Activated CD4-positive, alpha-beta T cell treated with anti-CD3 and anti-CD28 coated beads for 1 hour (primary cell): ENCODE measurements at places on chromosomes 2 and 18.

DNA sequence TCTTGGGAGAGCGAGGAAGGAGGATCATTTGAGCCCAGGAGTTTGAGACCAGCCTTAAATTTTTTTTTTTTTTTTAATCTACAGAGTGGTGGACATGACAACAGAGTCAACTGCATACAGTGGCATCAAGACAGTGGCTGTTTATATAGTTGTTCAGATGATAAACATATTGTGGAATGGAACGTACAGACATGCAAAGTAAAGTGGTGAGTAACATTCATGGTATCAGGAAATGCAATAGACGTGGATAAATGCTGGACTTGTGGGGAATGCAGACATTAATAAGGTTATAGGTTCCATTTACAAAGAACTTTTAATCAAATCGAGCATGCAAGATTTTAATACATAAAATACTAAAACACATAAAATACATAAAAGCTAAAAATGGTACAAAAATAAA, 11.9 kb downstream of the WDR43 start:
- DNase-seq, result no peak

- DNase-seq, result no peak
Observed at GRCh38 chr2:121061633-121062032, 223.4 kb downstream of the TFCP2L1 start.

DNA sequence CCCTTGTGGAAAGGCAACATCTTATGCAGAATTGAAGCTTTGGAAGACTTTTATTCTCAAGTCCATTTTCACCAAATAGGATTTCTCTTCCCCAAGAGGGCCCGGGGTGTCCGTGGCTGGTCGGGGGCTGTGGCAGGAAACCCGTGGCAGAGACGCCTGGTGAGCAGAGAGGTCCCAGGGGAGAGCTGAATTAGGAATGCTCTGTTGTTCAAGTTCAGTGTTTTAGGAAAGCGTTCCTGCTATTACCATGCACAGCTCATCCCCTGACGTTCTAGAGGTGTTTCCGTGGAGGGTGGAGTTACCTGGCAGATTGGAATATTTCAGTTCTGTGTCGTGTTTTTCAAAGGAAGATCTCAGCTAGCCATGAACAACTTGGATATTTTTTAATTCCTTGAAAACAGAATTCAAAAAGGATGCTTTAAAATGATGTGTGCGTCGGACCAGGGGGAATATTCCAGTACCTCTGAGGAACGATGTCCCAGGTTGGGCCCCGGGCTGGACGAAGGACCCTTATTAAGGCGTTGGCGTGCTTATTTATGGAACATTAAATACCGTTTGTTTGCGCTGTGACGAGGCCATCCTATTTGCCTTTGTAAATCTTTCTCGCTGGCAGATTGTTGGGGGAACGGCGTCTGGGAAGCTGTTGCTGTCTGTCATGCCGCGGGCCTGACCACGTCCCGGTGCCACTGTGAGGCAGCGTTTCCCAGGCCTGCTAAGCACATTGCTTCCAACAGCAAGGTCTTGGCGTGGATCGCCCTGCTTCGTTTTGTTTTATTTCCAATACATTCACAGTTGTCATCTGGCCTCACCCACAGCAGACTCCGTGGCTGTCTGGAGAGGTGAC, 8.2 kb downstream of the NFATC1 start:
- no peak for DNase-seq

DNA sequence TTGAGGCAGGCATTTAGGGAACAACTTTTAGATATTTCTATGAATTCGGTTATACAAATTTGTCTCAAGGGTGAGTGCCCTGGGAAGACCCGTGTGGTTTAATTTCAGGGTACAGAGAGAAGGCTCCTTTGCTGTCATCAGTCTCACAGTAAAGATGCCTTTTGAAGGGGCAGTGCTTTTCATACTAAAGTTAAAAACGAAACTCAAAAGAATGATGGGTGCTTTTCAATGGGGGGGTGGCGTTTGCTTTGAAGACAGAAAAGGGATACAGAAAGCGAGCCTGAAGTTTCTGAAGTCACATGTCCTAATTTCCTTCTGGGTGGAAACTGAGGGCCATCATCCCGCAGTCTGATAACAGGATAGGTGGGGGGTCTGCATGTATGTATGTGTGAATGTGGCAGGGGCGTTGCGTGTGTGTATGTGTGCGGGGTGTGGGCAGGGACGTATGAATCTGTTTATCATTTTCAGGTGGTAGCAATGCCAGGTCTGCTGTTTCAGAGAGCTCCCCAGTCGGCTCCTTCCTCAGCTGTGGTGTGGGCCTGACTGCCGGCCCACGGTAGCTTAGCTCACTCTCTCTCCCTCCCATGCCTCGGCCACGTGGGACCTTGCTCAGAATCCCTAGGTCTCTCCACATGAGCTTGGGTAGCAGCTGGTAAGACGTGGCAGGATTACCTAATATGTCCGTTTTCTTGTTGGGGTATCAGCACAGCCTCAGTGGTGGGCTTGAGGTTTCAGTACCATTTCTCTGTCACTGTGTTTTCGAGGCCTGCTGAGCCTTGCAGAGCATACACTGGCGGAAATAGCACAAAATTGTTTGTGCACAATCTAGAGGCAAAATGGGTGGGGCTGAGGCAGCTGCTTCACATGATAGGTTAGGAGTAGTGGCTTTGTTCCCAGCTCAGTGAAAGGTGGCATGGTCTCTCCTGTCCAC, 32.7 kb downstream of the ARHGAP25 start:
- DNase-seq, result no peak

DNA sequence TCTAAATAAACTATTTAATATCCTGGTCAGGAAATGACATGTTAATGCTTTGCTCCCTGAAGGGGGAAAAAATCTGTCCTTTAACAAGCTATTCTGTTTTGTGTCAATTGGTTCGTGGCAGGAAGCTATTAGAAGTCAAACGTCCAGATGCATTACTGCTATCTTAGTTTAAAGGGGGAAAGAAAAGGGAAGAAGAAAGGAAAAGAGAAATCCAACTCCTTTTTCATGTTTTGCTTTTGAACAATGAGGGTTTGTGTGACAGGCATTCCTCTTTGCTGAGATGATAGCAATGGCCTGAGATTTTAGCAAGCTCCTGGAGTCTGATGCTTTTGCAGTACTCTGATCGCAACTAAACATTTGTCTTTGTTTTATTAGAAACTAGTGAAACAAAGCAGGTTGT, 24.6 kb downstream of the TRIB2 start:
- no peak for DNase-seq

DNA sequence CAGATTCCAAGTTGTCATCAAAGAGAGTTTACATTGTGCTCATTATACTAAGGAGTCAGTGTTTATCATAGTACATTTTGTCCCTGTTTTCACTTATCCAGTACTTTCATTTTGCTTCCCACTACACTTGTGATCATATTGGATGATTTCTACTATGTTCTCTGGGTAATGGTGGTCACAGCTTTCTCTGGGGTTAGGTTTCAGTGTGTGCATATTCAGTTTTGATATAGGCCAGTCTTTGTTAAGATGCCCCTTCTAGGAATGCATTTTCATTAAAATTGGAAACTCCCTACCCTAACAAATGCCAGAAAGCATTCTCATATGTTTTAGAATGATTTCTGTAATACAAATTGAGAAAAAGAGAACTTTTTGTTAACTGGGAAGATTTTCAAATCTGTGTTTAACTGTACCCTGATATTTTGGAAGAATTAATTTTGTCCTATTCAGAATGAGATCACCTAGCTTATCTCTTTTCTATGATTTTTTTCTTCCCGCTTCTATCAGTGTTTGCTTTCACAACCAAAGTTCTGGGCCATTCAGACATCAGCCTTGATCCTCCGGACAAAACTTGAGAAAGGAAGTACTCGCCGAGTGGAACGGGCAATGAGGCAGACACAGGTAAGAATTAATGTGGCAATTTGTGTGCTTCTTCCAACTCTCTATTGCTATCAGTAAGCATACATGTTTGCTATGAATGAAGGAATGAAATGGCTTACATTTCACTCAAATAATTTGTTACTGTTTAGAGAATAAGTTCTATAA, 74.6 kb downstream of the TTC27 start:
- no peak for DNase-seq

GRCh38 chr2:10541775-10542432, 93.8 kb upstream of the ODC1 start:
- DNase-seq, result no peak

DNA sequence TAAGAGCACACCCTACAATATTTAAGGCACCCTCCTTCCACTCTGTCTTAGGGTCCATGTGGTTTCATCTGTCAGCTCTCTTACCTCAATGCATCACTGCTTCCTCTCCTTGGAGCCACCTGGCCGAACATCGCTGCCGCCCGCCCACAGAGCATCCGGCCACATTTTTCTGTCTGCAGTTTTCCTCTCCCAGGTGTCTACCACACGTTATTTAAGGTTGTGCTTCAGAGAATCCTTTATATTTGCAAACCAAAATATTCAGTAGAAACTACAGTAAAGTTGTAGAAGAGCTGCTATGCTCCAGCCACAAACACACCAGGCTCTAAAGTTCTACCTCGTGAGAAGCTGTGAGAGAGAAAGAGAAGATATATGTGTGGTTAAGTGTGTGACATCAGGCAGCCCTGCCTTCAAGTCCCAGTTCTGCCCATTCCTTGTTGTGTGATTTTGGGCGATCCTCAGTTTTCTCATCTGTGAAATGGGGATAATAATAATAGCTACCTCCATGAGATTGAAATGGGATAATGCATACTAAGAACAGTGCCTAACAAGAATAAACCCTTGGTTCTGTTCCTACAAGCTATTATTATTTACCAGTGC, 4.9 kb upstream of the STK17B start:
- peak; percentile 75 for DNase-seq

- DNase-seq, result no peak
Observed at GRCh38 chr2:36371928-36372391, 16.4 kb downstream of the CRIM1 start.

- DNase-seq, result no peak
Observed at GRCh38 chr2:104745846-104746245, 108.1 kb upstream of the POU3F3 start.

DNA sequence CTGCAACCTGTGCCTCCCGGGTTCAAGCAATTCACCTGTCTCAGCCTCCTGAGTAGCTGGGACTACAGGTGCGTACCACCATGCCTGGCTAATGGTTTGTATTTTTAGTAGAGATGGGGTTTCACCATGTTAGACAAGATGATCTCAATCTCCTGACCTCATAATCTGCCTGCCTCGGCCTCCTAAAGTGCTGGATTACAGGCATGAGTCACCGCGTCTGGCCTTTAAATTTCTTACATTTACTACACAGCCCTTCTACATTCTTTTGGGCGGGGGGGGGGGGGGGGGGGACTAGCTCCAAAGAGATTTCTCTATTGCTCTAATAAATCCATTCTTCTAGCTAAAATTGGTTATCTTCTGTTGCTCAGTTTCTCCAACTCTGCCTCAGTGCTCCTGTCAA, 964.9 kb upstream of the ACVR2A start:
- no peak for DNase-seq

DNA sequence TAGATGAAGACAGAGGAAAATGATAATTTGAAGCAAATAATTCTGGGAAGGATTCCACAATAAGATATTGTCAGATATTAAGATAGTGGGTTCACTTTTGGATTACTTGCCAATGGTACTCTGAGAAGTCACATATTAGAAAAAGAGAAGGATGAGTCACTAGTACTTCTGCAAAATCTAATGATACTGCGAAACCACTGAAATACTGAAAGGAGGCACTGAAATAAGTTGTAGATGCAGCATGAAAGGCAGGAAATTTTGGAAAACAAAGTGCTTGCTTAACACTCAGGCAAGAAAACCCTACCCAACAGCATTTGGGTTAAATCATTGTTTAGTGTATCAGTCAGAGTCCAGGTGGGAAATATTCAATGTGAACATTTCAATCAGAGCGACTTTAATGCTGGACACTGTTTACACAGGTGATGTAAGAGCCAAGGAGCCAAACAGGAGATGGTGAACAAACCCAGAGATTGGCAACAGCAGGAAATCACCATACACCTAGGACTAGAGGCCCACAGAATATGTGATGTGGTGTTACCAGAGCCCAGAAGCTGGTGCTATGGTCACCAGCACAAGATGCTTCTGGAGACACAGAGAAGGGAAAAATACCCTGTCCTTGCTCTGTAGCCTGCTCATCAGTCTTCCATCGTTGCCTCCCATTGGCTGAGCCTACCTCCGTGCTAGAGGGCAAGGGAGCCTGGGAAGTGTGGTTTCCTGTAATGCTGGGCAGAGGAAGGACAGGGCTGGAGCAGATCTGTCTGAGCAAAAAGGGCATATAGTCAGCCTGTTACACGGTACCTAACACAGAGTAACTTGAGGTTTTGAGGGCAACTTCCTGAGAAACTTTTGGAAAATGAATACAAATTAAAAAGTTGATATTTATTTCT, 204.7 kb upstream of the ITGA4 start:
- DNase-seq, result no peak

DNA sequence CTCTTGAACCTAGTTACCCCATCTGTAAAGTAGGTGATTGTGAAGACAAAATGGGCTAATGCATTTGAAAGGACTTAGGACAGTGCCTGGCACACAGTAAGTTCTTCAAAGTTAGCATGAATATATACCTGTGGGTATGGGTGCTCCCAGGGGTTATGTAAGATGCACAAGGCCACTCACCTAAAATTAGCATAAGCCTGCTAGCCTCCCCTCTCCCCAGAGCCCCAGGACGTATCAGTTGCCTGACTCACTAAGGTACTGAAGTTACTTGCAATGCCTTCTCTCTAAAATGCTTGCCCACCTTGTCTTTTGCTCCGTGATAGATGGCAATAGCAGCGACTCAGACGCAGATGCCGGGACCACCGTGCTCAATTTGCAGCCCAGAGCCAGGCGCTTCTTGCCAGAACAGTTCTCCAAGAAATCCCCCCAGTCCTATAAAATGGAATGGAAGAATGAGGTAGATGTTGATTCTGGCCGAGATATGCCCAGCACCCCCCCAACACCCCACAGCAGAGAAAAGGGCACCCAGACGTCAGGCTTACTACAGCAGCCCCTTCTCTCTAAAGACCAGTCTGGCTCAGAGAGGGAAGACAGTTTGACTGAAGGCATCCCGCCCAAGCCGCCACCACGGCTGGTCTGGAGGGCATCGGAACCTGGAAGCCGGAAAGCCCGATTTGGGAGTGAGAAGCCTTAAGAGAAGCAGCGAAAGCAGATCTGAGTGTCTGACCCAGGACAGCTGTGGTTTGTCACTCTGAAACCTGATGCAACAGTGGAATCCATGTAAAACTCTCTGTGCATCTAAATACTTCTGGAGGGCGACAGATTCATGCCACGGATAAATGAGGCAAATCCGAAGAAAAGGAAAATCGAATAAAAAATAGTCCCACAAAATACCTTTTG, 53.8 kb upstream of the TMEM182 start:
- no peak for DNase-seq

DNA sequence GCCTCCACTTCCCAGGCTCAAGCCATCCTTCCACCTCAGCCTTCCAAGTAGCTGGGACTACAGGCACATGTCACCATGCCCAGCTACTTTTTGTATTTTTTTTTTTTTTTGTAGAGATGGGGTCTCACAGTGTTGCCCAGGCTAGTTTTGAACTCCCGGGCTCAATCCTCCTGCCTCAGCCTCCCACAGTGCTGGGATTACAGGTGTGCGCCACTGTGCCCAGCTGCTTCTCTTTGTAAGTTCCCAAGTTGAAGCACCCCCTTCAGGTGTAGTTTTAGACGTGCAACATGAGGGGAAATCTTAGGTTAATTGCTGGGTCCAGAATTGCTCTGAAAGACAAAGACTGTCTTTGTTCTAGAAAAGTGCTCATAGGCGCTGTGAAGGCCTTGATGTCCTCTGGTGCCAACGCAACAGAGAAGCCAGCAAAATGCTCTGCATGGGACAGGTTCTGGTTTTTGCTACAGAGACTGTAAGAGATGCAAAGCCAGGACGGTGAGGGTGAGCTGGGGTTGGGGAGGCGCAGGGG, 46.6 kb downstream of the RRM2 start:
- DNase-seq, result no peak

GRCh38 chr2:103959174-103960128, 894.5 kb upstream of the POU3F3 start:
- no peak for DNase-seq
